Left lung (tissue), 14 donors: ENCODE measurements at places on chromosomes 6 and 20. TPM values are rescaled to one million over a fixed set of nuclear protein-coding genes. Genes with fewer than 3 reads are reported as not detected.
A peak's percentile ranks its signal among the peaks of the same experiment; 100 is the strongest.

C20orf202 gene
- total RNA-seq, result not detected

GRCh38 chr6:161319231-161319630 is 45.4 kb upstream of the AGPAT4 start:
- DNase-seq, result no peak

IL17A gene
- total RNA-seq, result not detected

GRCh38 chr20:13788167-13788834 is 3.5 kb downstream of the NDUFAF5 start:
- peak; percentile 53 for DNase-seq

- DNase-seq, result peak; percentile 10
Observed at GRCh38 chr6:71190809-71191208, 97.8 kb upstream of the OGFRL1 start.

- no peak for DNase-seq
Observed at GRCh38 chr6:143698759-143699429, 21.1 kb downstream of the PHACTR2 start.

DNA sequence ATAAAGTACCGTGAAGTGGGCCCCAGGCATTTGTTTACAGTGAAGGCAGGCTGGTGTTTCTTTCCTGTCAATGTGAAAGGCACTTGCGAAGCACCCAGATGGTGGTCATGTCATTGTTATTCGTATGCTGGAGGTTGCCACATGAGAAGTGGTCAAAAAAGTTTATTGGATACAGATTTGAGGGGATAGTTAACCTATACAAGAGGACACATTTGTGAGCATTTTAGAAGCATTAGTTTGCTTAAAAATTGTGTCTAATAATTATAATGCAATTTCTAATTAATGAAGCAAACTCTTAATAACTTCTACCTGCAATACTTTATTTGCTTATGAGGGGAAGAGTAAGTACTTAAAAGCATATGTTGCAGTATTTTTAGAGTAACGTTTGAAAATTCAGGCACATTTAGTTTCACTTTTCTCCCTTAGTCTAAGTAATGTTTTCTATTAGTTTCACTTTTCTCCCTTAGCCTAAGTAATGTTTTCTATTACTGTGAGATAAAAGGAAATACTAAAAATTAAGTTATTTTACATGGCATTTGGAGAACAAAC is 120.7 kb upstream of the CLDN20 start:
- DNase-seq, result no peak

DNA sequence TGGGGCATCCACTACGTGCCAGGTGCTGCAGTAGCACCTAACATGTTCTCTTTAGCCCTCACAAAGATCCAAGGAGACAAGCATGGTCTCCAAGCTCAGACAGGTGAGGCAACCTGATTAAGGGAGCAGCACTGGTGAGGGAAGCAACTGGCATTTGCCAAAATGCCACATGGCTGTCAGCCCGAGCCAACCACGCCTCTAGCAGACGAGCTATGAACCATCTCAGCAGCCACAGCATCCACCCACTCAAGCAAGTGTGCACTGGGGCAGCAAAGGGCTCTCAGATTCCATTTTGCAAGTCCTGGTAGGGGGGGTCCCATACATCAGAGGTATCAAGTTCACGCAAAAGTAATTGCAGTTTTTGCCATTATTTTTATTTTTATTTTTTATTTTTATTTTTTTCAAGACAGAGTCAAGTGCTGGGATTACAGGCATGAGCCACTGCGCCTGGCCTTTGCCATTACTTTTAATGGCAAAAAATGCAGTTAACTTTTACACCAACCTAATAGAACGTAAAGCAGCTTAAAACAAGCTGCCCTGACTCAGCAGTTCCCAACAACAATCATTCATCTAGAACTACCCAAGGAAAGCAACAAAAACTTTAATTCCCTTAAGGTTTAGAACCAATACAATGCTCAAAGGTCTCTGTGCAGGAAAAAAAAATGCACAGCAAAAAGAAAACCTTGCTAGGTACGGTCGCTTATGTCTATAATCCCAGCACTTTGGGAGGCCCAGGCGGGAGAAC is 36.3 kb upstream of the SPDEF start:
- DNase-seq, result no peak

DNA sequence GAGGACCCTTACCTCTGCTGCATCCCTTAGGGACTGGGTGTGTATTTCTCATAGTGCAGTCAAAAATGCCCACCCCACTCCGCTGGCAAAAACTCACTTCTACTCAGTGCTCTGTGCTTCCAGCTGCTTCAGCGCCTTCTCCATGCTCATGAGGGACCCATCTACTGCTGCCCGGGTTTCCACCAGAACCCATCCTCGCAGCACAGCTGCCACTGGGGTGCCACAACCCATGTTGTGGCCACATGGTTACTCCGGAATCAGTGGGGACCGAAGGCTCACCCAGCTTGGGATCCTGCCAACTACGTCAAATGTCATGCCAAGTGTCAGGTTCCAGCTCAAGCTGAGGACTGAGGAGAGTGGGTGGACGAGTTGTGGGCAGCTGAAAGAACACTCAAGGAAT is 774.2 kb upstream of the EYS start:
- DNase-seq, result no peak

B4GALT5 gene
- 51.0 TPM for total RNA-seq

- peak; percentile 31 for DNase-seq
Observed at GRCh38 chr6:56708810-56709597, 66.3 kb upstream of the DST start.

DNA sequence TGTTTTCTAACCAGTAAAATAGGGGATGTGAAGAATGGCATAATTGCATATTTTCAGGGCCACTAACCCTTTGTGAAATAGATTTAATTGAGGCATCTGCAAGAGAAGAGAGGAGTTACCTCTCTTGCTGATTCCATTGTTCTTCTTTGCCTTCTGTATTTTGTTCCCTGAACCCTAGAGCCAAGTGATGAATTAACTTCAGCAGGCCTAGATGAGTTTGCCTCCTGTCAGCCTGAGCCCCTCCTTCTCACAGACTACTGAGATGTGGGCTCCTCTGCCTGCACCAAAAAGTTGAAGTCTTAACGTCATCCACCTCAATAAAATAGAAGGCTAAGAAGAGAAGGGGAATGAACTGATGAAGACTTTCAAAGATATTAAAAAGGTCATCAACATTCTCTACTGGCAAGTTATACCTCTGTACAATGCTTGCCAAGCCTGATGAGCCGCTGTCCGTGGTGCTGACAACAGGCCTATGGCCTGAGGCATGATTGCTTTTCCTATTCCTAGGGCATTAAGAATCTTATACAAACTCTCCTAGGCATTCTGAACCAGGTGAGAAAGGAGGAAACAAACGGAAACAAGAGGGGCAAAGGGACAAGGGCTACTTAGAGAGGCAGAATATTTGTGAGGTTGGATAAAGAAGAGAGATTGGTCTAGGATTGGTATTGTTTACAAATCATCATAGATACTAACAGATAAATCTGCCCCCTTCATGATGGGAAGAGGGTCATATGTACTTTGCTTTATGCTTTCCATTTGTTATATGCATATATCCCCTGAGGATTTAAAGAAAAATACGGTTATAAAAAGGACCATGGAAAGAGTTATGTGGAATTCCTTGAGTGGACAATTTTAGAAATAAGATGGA is 46.8 kb downstream of the CD24 start:
- peak; percentile 34 for DNase-seq

DNA sequence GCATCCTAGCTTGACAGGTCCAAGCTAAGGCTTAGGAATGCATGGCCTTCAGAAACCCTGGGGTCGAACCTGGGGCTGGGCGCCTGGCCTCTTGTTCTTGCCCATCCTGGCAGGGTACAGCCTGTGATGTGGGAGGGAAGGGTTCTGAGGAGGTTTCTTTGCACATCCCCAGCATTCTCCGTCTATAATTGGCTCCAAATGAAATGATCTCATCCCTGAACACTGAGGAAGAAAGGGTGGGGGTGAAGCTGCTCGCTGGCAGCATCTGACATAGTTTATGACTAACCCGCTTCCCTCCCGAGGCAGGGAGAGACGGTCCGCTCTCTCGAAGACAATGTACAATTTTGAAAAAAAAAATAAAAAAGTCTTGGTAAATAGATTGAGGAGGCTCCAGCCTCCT is 67.1 kb upstream of the ZNFX1 start:
- no peak for DNase-seq

GRCh38 chr6:26536571-26537159 is 1.5 kb upstream of the HMGN4 start:
- DNase-seq, result no peak

DNA sequence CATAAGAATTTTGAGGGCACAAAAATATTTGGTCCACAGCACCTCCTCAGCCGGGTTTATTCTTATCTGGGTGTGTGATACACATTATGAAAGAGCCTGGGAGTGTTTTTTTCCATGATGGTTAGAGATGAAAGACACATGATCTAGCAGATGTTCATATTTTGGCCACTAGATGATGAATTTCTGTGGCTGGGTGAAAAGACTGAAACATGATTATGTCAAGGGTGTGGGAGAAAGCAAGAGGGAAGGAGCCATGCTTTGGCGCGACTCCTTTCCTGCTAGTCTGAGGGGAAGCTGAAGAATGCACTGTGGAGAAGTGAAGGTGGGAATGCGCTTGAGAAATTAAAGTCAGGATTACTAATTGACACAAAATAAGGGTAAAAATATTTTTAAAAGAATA is 102.3 kb downstream of the SH3BGRL2 start:
- DNase-seq, result no peak

MPIG6B gene
- 1.2 TPM for total RNA-seq

GRCh38 chr6:154232013-154232910 is 124.3 kb downstream of the IPCEF1 start:
- DNase-seq, result no peak

DNA sequence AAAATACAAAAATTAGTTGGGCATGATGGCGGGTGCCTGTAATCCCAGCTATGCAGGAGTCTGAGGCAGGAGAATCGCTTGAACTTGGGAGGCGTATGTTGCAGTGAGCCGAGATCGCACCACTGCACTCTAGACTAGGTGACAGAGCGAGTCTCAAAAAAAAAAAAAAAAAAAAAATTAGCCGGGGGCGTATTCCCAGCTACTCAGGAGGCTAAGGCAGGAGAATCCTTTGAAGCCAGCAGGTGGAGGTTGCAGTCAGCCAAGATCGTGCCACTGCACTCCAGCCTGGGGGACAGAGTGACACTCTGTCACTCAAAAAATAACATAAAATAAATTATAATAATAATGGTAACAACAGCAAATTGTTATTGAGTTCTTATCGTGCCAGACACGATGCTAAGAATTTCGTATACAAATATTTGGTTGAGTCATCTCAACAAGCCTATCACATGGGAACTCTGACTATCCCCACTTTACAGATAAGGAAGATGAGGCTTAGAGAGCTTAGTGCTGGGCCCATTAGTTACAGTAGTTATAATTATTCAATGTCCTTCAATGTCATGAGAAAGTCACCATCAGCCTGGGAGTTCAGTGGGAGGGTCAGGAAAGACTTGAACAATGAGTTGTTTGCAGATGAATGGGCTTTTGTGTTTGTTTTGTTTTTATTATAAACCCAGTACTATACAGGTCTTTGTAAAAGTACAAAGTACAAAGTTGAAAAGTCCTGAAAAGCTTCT is 19.4 kb downstream of the C6orf15 start:
- DNase-seq, result no peak

GRCh38 chr20:63896264-63897105 is 1.6 kb downstream of the DNAJC5 start:
- DNase-seq, result peak; percentile 60

DNA sequence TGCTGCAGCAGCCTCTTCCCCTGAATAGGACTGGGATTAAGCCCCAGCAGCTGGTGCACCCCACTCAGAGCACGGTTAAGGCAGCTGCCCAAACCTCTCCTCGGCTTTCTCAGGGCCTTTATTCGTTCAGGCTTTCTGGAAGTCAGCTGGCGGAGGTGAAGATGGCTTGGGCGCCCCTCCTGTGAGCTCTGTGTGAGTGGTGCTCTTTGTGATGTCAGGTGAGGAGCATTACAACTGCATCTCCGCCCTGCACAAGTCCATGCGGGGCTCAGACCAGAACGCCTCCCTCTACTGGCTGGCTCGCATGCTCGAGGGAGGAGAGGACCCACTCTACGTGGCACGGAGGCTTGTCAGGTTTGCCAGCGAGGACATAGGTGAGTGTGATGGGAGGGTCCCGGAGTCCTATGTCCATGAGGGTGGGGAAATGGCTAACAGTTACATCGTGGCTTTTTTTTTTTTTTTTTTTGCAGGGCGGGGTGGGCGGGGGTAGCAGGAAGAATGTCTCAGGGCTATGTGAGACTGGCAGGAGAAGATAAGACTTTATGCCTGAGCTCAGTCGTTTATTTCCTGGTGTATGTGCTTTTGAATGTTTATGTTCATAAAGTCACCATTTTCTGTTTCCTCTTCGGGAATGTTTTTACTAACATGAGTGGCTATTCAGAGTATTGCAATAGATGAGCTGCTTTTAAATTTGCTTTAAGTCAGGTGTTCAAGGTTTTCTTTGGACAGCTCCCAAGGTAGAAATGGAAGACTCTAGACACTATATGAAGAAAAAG is 18.2 kb downstream of the WRNIP1 start:
- no peak for DNase-seq

- no peak for DNase-seq
Observed at GRCh38 chr6:27076116-27076515, 171.4 kb upstream of the PRSS16 start.

ALDH8A1 gene
- total RNA-seq, result 0.99 TPM

GRCh38 chr20:6094063-6094462 is 28.8 kb downstream of the FERMT1 start:
- DNase-seq, result no peak

GRCh38 chr6:119862719-119863118 is 513.2 kb upstream of the MAN1A1 start:
- no peak for DNase-seq

DNA sequence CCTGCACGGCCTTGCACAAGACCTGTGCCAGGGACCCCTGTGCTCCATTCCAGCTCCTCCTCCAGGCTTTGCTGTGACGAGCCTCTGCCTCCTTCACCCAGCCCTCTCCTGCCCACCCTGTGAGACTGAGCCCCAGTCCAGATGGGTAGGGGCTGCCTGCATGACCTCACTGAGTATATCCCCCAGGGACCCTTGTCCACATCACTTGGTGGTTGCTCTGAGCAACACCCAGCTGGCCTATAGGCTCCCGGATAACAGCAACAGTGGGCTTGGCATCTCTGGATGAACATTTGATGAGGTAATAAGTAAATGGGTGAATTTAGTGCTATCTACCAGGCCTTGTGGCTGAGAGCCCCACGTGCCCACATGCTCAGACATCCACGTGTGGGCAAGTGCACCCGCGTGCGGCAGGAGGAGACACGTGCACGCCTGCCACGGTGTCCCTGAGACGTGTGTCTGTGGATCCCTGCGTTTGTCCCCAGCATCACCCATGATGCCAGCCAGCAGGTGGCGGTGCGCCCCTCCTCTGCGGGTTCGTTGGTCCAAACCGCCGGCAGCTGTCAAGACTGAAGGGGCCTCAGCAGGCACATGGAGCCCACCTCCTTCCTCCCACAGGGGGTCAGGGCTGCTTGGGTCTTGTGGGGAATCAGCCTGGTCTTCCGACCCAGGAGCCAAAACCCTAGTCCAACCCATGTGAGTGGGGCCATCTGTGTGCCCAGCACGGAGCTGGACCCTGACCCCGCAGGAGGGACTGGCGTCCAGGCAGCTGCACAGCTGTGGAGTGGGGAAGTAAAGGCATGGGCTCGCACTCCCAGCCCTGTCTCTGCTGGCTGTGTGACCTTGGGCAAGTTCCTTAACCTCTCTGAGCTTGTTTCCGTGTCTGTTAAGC is 45.9 kb downstream of the FGD2 start:
- peak; percentile 88 for DNase-seq

GRCh38 chr6:105432797-105433196 is 29.9 kb upstream of the PREP start:
- no peak for DNase-seq

ZBTB46 gene
- 11.3 TPM for total RNA-seq
